ENCODE measurements at places on chromosomes 1 and 21.

GRCh38 chr1:98421085-98421435 is 240.5 kb upstream of the SNX7 start:
- DNase-seq, result no peak

GRCh38 chr1:10901091-10901890 is 104.8 kb upstream of the CASZ1 start:
- no peak for DNase-seq

DNA sequence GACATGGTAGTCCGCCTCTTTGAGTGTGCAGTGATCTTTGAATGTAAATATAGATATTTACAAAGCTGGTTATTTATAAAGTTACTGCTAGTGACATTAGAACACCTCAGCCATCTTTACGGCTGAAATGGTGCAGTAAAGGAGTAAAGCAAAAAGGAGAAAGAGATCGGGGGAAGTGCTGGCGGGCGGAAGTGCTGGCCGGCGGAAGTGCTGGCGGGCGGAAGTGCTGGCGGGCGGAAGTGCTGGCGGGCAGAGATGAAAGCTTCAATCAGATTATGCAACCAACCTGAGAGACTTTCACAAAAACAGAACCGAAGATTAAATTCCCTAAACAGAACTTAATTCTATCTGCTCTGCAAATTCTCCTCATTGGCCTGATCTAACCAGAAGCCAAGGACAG is 1.4 kb upstream of the OR14A16 start:
- DNase-seq, result no peak

DNA sequence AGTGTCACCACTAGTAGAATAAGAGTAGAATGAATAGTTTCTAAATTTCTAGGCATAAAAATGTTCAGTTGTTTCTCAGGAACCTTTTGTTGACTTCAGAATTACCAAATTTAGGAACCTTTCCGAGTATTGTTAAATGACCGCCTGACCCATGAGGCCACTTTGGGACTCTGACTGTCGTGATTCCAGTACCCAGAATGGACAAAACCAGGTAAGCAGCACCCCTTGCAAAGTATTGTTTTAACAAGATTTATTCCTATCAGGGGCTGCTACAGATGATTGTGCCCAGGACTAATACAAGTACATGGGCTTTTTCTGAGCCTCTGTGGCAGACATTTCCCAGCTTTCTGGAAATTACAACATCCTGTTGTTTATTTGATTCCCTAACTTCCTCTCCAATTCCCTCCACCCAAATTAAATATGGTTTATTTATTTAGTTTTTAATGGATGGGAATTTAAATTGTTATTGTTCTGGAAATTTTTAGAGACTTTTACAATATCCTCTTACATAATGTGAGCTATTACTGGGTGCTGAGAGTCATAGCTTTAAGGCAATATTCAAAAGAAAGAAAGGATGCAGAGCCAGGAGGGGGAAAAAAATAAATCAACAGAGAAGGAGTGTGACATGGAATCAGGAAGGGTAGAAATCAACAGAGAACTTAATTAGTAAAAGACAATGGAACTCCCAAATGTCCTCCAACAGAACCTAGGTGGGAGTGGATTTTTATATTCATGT is 37.4 kb upstream of the NTPCR start:
- no peak for DNase-seq

GRCh38 chr21:34844013-34844923 is 175.5 kb downstream of the CLIC6 start:
- DNase-seq, result no peak

DNA sequence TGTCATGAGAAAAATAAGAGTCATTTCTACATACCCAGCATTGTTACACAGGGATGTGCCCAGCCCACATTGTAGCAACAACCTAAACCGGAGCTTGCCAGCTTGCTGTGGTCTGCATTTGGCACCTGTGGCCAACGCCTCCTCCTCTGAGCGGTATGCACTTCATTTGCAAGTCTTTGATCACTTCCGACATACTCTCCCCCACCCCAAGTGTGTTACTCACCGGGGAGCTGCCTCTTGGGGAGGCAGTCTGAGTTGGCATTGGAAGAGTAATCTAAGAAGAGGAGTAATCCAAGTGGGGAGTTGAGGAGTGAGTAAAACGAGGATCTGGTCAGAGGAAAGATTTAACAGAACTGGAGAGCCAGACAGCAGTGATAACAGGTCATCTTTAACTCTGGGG is 3.8 kb downstream of the BCL9 start:
- DNase-seq, result peak; percentile 98

DNA sequence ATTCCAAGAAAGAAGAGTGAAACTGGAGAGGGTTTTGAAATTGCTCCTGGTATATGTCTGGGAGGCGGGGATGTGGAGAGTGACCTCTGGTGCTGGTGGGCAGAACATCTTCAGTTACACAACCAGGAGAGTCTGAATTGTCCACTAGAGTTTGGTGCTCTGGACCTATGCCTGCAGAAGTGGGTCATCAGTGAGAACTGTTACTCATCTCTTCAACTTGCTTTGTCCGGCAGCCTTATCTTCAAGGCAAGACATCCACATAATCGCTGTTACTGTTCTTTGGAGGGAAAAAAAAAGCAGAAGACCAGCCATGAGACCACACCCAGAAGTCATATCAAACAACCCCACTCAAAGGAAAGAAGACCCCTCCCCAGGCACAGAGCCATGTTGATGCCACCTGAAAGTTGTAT is 14.9 kb downstream of the SH2D1B start:
- no peak for DNase-seq

DNA sequence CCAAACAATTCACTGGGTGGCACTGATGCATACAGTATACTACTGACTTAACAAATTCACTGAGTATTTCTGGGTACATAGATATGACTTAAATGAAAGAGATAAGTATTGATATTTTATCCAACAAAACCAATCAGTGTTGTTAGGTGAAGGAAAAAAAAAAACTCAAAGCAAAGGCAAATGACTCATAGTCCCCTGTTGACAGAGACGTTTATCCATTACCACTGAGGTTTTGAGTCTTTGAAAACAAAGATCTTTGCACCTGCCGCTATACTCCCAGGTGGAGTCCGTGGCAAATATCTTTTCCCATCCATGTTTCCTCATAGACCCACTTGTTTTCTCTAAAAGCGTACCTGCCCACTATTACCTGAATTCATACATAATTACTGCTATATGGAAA is 18.4 kb downstream of the DYNLT5 start:
- DNase-seq, result peak; percentile 8

DNA sequence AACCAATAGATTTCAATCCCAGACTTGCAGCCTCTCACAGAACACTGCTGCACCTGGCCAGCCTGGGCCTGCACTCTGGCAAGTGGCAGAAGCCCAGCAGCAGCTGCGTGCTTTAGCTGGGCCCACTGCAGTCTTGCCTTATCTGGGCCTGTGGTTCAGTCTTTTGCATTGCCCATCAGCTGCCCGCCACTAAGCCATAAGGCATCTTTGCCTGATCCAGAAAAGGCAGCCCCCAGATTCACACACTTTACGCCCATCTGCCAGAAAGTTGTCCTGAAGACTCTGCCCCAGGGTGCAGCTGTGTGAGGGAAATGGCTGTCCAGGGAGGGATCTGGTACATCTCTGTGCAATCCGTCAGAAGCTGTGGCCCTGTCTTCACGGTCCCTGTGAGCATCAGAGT is 217.0 kb downstream of the DNAH14 start:
- DNase-seq, result no peak

- no peak for DNase-seq
Observed at GRCh38 chr1:54400329-54400728, 5.9 kb downstream of the SSBP3 start.

- DNase-seq, result no peak
Observed at GRCh38 chr1:99139876-99140275, 124.4 kb upstream of the PLPPR4 start.

- DNase-seq, result no peak
Observed at GRCh38 chr1:12441414-12442105, 176.4 kb downstream of the DHRS3 start.

DNA sequence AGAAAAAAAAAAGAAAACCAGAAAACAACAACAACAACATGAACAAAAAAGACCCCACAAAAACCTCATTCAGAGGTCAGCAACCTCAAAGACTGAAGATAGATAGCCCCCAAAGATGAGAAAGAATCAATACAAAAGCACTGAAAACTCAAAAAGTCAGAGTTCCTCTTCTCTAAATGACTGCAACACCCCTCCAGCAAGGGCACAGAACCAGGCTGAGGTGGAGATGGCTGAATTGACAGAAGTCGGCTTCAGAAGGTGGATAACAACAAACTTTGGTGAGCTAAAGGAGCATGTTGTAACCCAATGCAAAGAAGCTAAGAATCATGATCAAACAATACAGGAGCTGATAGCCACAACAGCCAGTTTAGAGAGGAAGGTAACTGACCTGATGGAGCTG is 17.0 kb downstream of the RAB3GAP2 start:
- DNase-seq, result no peak

DNA sequence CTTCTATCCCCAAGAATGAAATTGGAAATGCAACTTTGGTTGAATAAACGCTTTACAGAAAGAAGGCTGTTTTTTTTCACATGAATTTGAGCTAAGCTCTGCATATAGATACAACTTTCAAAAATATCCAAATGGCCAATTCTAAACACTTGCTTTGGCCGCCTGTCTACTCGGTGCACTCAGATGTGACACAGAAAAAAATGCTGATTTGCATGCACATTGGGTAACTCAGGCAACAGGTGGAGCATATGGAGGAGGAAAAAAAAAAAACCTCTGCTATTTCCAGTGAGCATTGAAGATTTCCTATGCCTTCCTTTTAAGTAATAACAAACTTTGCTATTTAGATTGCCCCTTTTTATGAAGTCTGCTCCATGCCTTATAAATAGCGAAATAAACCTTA is 262.5 kb downstream of the GRIK1 start:
- no peak for DNase-seq

- no peak for DNase-seq
Observed at GRCh38 chr1:86546787-86547221, at the start of gene CLCA4. Gene CLCA4 (plus strand): TSS chr1:86547078. CDS start chr1:86547120, 42 bp downstream.

DNA sequence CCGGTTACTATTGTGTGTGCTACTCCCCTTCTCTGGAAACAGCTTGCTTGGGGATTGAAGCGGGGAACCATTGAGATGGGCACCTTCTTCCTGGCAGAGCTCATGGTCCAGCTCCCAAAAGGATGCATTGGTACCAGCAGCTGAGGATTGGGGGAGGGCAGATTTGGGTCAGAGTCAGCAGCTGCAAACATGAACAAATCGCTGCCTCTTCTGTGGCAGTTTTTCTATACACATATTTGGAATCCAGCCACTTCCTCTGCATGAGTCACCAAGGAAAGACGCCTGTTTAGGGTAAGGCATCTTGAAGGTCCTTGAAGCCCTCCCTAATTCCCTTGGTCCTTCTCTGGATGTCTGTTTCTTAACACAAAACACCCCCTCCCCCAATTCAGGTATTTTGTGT is 104.7 kb downstream of the DAB1 start:
- DNase-seq, result peak; percentile 32

DNA sequence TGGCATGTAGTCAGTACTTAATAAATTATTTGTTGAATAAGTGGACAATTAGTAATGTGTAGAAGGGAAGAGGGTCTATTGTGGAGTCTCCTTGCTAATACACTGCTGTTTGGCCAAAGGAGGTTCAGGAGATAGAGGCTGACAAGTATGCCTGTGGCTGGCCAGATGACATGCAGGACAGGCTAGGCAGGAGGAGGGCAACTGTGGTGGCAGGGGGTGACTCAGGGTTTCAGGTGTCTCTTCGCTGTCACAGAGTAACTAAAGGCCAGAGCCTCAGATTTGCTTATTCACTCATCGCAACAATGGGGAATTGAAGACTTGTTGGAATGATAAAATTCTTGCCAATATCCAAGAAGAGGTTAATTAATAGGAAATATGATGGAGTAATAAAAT is 33.1 kb downstream of the THRAP3 start:
- DNase-seq, result no peak

Measured in Jurkat, Clone E6-1 (cell line).